Large intestine (tissue), 12 donors: ENCODE measurements at places on chromosomes 5 and 9. TPM values are rescaled to one million over a fixed set of nuclear protein-coding genes. Genes with fewer than 3 reads are reported as not detected.

DNA sequence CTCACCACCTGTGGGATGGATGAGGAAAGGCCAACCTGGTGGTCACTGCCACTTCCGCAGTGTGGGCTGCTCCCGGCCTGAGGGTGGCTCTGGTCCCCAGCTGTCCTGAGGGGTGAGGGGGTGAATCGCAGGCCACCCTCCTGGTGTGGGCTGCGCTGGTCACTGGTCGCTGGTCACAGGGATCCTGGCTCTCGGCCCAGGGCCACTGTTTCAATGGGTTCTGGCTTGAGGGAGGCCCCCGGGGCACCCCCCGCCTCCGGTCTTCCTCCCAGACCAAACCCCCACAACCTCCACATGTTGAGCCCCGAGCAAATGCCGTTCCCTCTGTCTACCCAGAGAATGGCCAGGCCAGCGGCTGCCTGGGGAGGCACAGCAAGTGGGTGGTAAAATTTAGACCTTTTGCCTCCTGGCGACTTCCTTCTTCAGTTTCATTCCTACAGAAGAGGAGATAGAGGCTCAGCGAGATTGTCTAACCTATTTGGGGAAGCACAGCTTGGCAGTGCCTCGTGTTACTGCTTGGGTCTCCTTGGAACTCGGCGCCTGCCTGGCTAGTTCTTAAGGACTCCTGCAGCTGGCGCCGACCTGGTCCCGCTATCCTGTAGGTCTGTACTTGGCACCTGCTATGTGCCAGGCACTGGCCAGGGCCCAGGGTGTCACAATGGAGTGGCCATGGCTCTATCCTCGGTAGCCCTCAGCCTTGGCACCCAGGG lies 48.2 kb downstream of the RXRA start:
- peaks cover 18% of the 10 kb centered on the region for H3K36me3 ChIP-seq
- peaks cover 65% of the 10 kb centered on the region for H3K4me1 ChIP-seq
- no peak overlapping the region for H3K4me3 ChIP-seq

GRCh38 chr5:137292461-137293027 lies 206.6 kb downstream of the SPOCK1 start:
- H3K4me1 ChIP-seq: no peaks in the 10 kb centered on the region
- no peaks in the 10 kb centered on the region for H3K27me3 ChIP-seq
- no peak for DNase-seq
- H3K27ac ChIP-seq: no peak overlapping the region
- H3K4me3 ChIP-seq: no peak overlapping the region

- H3K27ac ChIP-seq: no peak overlapping the region
- no peaks in the 10 kb centered on the region for H3K4me1 ChIP-seq
- no peaks in the 10 kb centered on the region for H3K27me3 ChIP-seq
- no peak overlapping the region for H3K4me3 ChIP-seq
- DNase-seq: no peak
- H3K36me3 ChIP-seq: peaks cover 6% of the 10 kb centered on the region
Measured at GRCh38 chr5:81253875-81254274, 20.8 kb downstream of the CKMT2 start.

GRCh38 chr5:17415321-17415758 lies 82.7 kb upstream of the TAF11L2 start:
- no peaks in the 10 kb centered on the region for H3K4me1 ChIP-seq
- no peaks in the 10 kb centered on the region for H3K36me3 ChIP-seq
- no peak for DNase-seq
- H3K4me3 ChIP-seq: no peak overlapping the region
- H3K27me3 ChIP-seq: no peaks in the 10 kb centered on the region

GRCh38 chr9:71025201-71025600 lies 96.2 kb downstream of the TRPM3 start:
- no peaks in the 10 kb centered on the region for H3K36me3 ChIP-seq
- DNase-seq: no peak
- H3K4me1 ChIP-seq: no peaks in the 10 kb centered on the region
- no peak overlapping the region for H3K4me3 ChIP-seq
- no peak overlapping the region for H3K27ac ChIP-seq

Gene TXNDC15
- 39.0 TPM for polyA plus RNA-seq

Gene NCS1
- 14.7 TPM for polyA plus RNA-seq

Gene TESK1
- polyA plus RNA-seq: 53.3 TPM

Gene S100Z
- 0.51 TPM for polyA plus RNA-seq
